Activated CD4-positive, alpha-beta T cell treated with anti-CD3 and anti-CD28 coated beads, Interleukin-2, amount 50 U/mL, for 48 hours (primary cell): ENCODE measurements at places on chromosomes 3 and 15.

DNA sequence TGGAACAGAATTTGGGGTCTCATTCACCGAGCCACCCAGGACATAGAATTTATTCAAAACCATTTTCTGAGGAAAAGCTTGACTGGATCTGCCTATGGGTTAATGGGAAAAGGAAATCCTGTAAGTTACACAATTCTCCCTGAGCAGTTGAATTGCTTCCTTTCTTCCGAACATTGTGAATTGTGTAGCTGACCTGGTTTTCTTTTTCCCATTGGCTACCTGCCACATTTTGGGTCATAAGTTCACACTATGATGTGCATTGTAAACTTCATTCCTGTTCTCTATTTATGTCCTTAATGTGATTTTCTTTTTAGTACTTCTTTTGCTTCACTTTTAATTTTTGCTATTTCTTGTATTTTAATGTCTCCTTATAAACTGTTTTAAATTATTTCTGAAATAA, 386.0 kb upstream of the LRRC3B start:
- DNase-seq: no peak

DNA sequence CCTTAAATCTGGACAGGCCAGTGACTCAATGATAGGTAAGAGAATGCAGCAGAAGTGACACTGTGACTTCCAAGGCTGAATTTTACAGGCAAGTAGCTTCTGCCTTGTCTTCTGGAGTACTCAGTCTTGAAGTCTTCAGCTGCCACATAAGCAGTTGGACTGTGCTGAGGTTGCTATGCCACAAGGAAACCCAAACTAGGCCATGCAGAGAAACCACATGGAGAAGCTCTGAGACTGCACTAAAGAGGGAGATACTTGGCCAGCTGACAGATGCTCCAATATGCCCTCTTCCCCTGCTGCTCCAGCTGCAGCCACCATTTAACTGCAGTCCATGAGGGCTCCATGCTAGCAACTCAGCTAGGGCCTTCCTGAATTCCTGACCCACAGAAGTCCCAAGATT, 119.4 kb upstream of the GADL1 start:
- no peak for DNase-seq

GRCh38 chr3:158106766-158107471, 699 bp upstream of the SHOX2 start:
- peak; percentile 21 for DNase-seq

DNA sequence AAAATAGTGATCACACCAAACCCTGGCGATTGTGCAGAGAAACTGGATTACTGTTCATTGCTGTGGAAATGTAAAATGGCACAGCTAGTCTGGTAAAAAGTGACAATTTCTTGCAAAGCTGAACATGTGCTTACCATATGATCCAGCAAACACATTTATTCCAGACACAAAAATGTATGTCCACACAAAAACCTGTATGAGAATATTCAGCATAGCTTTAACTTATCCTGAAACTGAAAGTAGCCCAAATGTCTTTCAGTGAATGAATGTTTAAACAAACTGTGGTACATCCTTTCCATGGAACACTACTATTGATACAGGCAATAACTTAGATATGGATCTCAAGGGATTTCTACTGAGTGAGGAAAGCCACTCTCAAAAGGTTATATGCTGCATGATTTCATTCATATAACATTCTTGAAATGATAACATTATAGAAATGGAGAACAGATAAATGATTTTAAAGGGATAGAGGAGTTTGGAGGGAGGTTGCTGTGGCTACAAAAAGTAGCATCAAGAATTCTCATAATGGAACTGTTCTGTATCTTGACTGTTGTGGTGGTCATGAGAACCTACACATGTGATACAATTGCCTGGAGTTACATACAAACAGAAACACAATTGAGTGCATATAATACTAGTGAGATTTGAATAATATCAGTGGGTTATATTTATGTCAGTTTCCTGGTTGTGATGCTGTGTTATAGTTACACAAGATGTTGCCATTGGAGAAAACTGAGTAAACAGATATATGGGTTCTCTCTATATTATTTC, 70.7 kb upstream of the DPH6 start:
- no peak for DNase-seq

GRCh38 chr15:41841131-41841530, 2.5 kb downstream of the PLA2G4B start:
- DNase-seq: no peak

- DNase-seq: peak; percentile 33
These were observed at the start of gene TRIM71 for GRCh38 chr3:32817558-32818228. TRIM71 (plus strand) TSS chr3:32817997; CDS start chr3:32818081, 84 bp downstream.

- DNase-seq: no peak
These were observed 569.0 kb downstream of the TUSC7 start for GRCh38 chr3:117278424-117279190.

GRCh38 chr15:38853608-38854007, 289.0 kb upstream of the RASGRP1 start:
- peak; percentile 26 for DNase-seq

GRCh38 chr15:31128919-31129768, 27.6 kb upstream of the TRPM1 start:
- peak; percentile 84 for DNase-seq

GRCh38 chr15:95132774-95133173, 901.4 kb downstream of the MCTP2 start:
- DNase-seq: no peak

DNA sequence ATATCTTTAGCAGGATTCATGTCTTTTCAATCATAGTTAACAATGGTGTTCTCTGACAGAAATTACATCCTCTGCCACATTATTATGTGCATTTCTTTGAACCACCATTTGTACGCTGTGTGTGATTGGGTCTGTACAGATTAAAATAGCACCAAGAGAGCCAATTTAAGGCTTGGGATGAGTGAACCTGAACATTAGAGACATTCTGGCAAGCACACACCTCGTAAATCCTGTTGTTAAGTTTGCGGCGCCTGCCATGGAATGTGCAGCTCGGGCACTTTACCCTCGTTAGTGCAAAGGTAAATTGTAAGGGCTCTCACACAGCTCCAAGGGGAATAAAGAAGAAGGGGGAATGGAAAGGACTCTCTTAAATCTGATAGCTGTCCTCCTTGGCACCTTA, 482.4 kb upstream of the DPPA4 start:
- DNase-seq: no peak

DNA sequence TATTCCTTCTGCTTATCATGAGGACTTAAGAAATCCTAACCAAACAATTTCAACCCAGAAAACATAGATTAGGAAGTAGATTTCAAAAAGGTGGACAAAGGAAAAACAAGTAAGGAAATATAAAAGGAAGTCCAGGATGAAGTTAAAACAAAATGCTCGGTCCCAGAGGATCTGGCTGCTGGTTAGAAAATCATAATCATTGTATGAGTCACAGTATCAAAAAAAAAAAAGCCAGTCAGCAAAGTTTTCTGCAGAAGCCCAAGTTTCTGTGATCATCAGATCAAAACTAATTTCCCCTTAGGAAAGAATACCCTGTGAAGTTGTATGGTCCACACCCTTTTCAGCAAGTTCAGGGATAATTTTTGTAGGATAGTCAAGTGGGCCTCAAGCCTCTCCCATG, 43.0 kb upstream of the LRTM1 start:
- no peak for DNase-seq

DNA sequence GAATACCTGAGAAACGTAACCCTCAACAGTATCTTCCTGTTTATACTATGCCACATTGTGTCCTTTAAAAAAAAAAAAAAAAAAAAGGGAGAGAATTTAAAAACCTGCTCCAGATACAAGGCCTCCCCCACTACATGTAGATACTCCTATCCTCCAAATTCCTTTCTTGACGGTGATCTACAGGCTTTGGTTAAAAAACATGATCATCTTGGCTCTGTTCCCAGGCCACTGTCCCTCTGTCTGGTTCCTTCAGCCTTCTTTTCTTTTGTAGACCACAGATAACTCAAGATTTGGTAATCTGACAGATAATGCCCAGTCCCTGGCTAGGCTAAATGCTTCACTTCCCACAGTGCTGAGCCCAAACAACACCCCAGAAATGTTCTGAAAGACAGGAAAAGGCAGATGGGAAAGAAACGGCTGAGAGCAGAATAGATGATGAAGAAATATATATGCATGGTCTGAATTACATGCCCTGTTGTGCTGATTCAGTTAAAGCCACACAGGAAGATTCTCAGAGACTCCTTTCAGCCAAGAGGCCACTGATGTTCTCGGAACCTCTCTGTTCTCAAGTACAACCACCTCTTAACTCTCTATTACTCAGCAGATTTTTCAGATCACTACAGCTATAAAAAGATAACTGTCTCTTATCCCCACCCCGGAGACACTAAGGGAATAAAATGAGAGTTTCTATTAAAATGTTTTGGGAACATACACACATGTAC, 48.3 kb downstream of the NPTN start:
- no peak for DNase-seq

GRCh38 chr3:172226831-172227230, 187.5 kb downstream of the FNDC3B start:
- DNase-seq: no peak

DNA sequence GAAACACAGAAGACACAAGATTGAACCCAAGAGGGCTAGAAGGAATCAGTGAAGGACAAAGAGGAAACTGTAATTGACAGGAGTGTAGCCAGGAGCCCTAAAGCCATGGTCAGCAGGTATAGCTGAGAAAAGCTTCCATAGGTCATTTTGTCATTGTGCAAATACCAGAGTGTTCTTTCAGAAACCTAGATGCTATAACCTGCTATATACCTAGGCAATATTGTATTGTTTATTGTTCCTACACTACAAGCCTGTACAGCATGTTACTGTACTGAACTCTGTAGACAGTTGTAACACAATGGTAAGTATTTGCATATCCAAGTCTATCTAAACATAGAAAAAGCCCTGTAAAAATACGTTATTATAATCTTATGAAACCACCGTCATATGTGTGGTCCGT, 119.3 kb upstream of the LRRFIP2 start:
- no peak for DNase-seq

DNA sequence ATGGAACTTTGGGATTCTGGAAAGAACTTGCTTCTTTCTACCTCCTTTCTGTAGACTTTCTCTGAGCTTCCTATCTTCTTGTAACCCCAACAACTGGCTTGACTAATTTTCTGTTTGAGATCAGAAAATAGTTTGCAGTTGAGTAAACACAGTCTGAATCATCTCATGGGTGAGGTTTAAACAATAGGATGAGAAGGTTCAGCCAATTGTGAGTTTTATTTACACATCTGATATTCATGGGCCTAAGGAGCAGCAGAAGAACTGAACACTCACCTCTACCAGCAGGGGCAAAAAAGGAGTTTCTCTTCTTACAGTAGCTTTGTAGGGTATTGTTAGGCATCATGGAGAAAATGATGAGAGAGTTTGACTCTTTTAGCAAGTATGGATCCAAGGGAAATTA, 54.2 kb downstream of the DTWD1 start:
- no peak for DNase-seq

GRCh38 chr3:142152384-142152783, 3.0 kb upstream of the TFDP2 start:
- no peak for DNase-seq

- DNase-seq: no peak
These were observed 17.2 kb upstream of the SPG21 start for GRCh38 chr15:65006876-65007275.

- no peak for DNase-seq
These were observed 16.8 kb downstream of the CGNL1 start for GRCh38 chr15:57393061-57393460.

GRCh38 chr3:17044855-17045254, 160.1 kb downstream of the PLCL2 start:
- DNase-seq: no peak

DNA sequence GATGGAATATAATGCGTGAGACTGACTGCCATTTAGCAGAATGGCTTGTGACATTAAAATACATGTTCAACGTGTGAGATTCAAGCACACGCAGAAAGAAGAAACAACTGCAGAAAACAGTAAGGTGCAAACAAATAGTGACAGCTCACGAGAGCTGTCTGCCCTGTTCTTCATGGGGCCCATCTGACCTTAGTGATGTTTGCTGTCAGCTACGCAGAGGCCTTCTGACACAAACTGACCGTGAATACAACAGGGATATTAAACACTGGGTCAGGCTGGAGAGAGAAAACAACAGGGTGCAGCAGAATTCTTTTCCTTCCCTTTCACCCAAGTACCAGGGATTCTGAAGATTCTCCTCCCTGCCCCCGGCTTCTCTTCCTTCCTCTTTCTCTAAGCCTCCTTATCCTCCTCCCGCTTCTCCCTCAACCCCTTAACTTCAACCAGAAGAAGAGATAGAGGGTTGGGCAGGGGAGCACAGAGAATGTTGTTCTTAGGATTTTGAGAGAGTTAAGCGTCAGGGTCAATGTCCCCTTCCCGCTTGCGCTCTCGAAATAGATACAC, 2.1 kb downstream of the TNFAIP8L3 start:
- no peak for DNase-seq

DNA sequence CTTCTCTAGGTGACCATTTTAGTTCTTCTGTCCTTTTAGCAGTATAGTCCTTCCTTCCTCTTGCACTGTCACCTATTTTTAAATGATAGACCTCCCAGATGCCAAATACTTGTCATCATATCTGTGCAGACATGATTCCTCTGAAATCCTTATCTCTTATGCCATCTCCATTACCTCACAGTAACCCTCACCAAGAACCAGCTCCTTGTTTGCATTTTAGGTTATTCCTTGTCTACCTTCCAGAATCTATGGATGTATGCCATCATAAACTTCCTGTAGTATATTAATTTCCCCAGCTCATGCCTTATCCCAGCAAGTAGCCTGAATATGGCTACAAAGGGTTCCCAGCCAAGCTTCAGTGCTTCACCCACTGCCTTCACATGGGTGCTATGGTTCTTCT, 1347.2 kb downstream of the ROBO1 start:
- no peak for DNase-seq

- no peak for DNase-seq
These were observed 49.6 kb downstream of the CACNA2D3 start for GRCh38 chr3:54171951-54172350.

GRCh38 chr3:50163572-50164455, 8.7 kb downstream of the SEMA3F start:
- no peak for DNase-seq

GRCh38 chr15:63054281-63054683, 11.7 kb downstream of the TPM1 start:
- no peak for DNase-seq

DNA sequence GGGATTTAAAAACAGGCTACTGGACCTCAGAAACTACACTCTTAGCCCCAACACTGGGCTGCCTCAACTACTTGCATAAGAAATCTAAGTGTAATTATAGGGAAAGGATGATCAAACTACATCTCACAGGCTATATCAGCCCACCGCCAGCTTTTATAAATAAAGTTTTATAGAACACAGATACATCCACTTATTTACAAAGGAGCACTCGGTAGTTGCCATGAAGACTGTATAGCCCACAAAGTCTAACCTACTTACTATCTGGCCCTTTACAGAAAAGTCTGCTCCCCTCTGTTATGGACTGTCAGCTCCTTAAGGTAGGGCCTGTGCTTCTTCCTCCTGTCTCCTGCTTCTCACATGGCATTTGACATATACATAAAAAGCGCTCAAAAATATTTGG, 9.5 kb downstream of the OSBPL10 start:
- no peak for DNase-seq

DNA sequence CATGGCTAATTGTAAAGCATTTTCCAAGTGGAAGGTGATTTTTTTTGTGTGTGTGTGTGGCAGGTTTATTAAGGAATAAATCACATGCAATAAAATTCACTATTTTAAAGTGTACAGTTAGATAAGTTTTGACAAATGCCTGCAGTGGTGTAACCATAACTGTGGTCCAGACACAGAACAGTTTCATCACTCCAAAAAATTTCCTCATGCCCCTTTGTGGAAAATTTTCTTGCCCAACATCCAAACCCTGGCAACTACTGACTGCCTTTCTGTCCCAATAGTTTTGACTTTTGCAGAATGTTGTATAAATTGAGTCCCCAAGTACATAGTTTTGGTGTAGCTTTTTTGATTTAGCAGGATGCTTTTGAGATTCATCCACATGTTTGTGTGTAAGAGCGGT, 135.1 kb upstream of the KLHL25 start:
- no peak for DNase-seq

GRCh38 chr15:87033056-87033455, 953.4 kb downstream of the AGBL1 start:
- DNase-seq: no peak
